ENCODE measurements at places on chromosomes 2 and 18.

- no peak for DNase-seq
These were observed 69.1 kb downstream of the ACKR3 start for GRCh38 chr2:236638707-236639106.

GRCh38 chr2:18176679-18177215, 298.3 kb downstream of the KCNS3 start:
- no peak for DNase-seq

DNA sequence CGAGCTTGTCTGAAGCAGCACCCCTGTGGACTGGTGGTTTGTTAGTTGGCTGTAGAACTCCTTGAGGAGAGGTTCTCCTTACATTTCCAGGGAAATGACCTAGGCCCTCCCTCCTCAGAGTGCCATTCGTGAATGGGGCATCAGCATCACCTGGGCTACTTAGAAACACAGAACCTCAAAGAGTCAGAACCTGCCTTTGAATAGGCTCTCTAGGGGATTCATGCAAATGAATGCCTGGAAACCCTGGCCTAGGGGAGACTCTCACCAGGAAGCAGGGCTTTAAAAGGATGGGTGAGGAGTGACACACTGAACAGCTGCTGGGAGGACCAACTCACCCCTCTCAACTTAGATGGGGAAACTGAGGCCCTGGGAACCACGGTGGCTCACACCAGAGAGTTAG, 2.1 kb upstream of the MOCOS start:
- DNase-seq = no peak

GRCh38 chr2:205902041-205902899, 183.7 kb downstream of the INO80D start:
- no peak for DNase-seq

DNA sequence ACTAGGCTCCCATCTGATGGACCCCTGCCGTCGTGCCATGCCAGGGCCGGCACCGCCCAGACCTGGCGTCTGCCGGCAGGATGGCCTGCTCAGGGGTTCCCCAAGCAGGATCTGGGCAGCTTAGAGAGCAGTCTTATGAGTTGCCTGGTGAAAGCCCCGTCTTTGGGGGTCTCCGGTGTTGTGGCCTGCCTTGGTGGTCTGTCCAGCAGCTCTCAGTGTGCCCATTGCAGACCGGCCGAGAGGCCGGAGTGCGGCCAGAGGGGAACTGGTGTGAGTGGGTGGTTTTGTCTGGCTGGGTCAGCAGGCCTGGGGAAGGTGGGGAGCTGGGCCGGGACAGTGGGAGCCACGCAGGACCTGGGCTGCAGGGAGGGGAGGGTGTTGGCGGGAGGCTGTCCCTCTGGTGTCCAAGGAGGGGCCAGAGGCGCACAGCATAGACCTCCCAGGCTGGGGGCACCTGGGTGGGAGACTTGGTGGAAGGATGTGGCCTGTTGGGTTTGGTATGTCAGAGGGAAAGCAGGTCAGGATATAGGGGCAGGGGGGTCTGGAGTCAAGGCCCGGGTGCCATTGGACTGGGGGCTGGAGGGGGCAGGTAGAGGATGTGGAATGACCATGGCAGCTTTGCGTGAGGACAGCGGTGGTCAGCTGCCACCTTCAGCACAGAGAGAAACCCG, 16.5 kb downstream of the GPC1 start:
- DNase-seq = no peak

DNA sequence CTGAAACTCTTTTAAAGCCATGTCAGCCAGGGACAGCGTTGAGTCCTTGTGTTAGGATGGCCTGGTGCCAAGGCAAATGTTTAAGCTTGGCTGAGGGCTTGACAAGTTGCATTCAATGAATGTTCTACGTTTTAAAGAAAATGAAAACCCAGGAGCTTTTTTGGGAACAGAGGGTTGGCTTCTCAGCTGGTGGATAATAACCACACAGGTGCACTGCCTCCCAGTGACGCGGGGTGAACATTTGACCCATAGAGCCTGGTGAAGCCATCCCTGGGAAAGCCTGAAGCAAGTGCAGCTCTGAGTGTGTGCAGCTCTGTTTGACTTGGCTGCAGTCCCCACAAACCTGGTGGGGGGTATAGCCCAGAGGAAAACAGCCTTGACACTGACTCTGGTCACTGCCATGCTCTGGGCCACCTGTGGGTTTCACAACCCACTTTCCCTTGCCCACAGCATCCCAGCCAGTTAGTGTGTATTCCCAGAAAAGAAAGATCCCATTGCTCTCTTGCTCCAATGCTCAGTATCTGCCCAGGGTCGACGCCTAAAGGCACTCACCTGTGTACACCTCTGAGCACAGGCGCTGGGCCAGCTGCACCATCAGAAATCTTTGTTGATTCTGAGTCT, 874.9 kb downstream of the RNF144A start:
- no peak for DNase-seq

GRCh38 chr2:38836791-38837190, 38.9 kb downstream of the DHX57 start:
- DNase-seq = no peak

- no peak for DNase-seq
These were observed 35.7 kb upstream of the ALPP start for GRCh38 chr2:232342635-232343565.

GRCh38 chr2:98156304-98156703, 69.3 kb downstream of the VWA3B start:
- no peak for DNase-seq

- no peak for DNase-seq
These were observed 117.5 kb upstream of the ZNF521 start for GRCh38 chr18:25469489-25469888.

GRCh38 chr2:12990523-12990922, 273.8 kb downstream of the TRIB2 start:
- DNase-seq = no peak

DNA sequence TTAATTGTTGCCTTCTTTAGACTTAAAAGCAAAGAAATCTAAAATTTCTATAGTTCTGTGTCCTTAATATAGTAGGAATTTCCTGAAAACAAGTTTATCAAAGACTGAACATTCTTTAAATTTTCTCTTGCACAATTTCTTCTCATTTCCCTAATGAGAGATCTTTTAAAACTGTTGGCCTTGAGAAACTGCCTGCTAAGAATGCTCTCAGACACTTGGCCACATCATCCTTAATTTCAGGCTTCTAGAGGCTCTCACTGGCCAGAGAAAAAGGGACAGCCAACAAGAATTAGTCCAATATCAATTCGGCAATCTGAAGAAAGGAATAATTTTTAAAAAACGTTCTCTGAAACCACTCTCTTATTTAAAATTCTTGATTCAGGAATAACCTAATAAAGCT, 167.0 kb upstream of the CREB1 start:
- DNase-seq = no peak

DNA sequence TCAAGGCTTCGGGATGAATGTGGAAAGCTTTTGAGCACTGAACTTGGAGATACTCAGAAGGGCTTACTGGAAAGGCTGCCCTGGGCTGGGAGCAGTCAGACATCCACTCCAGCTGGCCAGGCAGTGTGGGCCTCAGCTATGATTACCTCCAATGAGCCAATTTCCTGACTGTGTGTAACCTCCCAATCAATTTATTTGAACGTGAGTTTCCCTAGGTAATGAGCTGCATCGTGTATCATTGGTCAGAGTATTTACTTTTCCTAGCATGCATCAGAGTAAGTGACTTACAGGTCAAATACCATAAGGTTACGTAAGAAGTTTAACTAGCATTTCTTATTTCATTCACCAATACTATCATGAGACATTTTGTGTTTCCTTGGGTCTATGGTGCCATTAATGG, 11.0 kb upstream of the CTAGE1 start:
- no peak for DNase-seq

DNA sequence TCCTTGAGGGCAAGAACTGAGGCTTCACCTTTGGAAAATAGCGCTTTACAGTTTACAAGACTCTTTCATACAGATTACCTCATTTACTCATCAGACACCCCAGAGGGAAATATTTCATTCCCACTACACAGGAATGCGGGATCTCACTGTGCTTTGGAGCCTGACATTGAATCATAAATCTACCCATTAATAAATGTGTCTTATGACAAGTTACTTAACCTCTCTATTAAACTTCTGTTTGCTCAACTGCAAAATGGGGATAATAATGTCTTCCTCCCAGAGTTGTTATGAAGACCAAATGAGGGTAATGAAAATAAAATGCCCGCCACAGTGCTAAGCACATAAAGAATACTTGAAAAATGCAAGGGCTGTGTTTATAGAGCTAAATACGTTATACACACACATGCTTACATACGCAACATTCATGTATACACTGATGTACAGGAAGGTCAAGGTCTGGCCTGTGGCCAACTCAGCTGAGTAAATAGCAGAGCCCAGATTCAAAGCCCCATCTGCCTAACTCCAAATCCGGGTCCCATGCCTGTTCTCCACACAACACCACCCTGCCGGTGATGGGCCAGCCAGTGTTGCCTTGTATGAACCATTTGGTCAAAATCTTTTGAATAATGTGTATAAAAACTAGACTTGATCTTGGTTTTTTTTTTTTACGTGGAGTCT, 77.8 kb upstream of the STPG4 start:
- no peak for DNase-seq

GRCh38 chr2:6806604-6807003, 59.1 kb downstream of the CMPK2 start:
- no peak for DNase-seq

GRCh38 chr2:172725746-172726145, 9.9 kb upstream of the RAPGEF4 start:
- DNase-seq = no peak

GRCh38 chr2:216073773-216074172, 7.8 kb downstream of the PECR start:
- no peak for DNase-seq

DNA sequence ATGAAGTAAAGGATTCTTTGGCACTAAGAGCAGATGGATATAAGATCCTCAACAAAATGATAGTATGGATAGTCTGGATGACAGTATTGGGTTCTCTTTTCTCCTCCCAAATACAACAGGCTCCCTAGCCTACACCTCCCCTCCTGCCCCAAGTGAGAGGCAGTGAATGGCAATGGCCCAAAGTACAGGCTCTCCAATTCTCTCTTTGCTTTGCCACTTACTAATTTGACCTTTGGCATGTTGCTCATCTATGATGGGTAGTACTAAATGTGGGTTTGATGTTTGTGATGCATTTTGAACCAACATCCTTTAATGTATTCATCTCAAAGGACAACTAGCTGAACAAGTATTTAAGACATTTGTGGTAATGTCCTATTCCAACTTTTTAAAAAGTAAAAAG, 65.9 kb downstream of the EIF5B start:
- no peak for DNase-seq

DNA sequence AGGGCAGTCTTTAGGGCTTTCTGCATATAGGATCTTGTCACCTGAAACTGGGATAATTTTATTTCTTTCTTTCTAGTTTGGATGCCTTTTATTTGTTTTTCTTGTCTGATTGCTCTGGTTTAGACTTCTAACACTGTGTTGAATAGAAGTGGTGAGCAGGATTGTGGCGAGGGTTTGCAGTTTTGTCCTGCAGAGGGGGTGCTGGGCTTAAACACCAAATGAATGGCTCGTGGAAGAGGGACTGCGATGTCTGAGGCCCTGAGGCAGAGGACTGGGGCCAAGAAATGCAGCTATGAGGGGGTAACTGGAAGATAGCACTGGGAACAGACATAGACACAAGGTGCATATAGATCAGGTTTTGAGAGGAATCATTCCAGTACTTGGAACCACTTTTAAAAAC, 20.5 kb downstream of the UBE2F start:
- no peak for DNase-seq

DNA sequence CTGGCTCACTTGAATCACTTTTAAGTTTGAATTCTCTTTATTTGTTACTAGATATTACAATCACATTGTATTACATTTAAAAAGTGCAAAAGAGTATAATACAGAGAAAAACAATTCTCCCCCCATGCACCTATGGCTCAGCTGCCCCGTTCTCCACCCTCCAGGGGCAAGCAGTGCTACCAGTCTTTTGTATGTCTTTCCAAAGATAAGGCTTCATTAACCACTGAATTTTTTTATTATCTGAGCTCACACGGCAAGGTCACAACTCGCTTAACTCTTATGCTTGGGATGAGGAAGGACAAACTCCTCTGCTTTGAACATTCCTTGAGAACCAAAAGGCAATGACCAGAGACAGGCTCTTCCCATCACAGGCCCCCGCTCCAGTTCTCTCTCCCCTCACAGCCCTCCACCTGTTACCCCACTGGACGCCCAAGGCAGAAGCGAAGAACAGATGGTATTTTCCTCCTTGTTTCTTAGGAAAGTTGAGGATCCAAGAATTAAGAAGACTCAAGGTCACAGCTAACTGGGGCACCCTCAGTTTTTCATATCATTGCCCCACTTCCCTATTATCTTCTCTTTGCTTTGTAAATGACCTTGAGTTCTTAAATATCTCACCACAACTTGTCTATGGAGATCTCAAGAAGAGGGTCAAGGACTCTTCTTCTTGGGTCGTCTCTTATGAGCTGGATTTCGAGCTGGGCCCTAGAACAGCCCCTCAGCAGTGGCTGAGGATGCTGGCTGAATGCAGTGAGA, 30.1 kb downstream of the SH2D6 start:
- no peak for DNase-seq

DNA sequence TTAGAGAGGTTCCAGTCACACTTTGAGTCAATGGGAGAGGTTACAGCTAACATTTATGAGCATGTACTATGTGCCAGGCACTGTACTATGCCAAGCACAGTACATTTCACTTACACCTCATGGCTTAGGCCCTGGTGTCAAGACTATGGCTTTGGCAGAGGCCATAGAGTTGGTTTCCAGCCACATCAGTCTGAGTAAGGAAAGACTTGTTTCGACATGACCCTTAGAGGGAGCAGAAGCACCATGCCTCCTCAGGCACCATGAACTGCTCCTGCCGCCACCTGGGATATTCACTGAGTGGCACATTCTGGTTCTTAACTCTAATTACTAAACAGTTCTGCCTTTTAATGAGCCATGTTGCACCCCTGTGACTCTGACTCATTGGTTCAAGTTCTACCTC, 12.7 kb downstream of the DGUOK start:
- DNase-seq = peak; percentile 25

DNA sequence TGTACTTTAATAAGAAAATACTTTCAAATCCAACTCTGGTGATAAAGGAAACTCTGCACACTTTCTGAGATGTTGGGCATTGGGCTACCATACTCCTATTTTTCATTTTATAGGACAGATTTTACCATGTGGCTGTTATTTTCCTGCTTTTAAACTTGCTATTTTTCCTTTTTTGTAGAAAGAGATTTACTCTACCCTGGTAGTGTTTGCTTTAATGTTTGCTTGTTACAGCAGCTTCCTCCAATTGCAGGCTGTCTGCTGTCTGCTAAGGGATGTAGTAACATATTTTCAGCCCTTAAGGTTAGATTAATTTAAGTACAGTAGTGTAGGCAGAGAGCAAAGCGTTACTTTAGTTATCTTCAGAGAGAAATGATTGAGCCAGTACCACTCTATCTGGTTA, 38.6 kb downstream of the MARCHF7 start:
- DNase-seq = no peak
